Thymus (tissue), 14 donors: ENCODE measurements at places on chromosomes 1 and 21.

- DNase-seq, result no peak
Measured at GRCh38 chr1:9071554-9072235, 2.3 kb upstream of the SLC2A5 start.

- no peak for DNase-seq
Measured at GRCh38 chr1:12773438-12773837, at the start of gene PRAMEF12. PRAMEF12 (plus strand) TSS chr1:12773738; CDS start chr1:12774868, 1,130 bp downstream.

DNA sequence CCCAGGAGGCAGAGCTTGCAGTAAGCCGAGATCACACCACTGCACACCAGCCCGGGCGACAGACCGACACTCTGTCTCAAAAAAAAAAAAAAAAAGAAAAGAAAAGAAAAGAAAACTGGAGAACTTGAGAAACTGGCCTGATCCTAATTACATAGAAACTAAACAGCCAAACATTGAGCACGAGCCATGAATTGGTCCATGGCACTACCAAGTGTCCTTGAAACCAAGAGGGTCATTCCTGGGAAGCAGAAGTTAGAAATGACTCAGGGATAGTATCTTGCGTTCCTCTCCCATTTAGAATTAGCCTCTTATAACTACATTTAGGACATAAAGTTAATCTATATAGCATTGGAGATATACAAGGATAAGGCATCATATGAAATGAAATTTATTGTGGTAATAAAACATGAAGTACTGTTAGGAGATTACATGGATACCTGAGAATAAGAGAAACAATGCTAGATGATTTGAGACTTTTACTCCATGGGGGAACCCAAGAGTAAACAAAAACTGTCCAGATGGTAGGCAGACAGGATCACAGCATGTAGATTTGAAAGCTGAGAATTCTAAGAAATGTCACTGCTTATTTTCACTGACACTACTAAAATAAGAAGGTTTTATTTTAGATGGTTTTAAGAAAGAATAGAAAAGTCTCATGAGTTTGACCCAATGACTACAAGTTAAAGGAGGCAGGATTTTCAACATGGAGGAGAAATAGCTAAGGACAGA, 39.5 kb upstream of the CPLANE2 start:
- DNase-seq, result no peak

GRCh38 chr1:3785456-3786157, 10.7 kb downstream of the LRRC47 start:
- DNase-seq, result no peak

DNA sequence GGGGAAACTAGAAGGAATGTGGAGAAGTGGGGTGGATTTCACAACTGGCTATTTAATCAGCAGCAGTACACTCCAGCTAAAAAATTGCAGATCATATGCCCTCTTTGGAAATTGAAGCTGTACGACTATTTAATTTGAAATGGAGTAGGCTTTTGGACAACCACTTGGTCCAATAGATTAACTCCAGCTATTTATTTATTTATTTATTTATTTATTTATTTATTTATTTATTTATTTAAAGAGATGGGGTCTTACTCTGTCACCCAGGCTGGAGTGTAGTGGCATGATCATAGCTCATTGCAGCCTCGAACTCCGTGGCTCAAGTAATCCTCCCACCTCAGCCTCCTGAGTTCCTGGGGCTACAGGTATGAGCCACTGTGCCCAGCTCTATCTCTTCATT, 312.3 kb downstream of the KCNH1 start:
- DNase-seq, result no peak

DNA sequence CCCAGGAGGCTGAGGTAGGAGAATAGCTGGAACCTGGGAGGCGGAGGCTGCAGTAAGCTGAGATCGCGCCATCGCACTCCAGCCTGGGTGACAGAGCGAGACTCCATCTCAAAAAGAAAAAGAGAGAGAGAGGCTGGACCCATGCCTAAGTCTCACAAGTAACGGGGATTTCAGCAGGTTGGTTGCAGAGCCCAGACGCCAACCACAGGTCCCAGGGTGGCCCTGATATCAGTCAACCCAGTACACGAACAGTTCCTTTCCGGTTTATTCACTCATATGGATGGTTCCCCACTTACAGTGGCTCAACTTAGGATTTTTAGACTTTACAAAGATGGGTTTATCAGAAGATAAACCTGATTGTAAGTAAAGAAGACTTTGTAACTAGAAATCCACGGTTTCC, 40.9 kb downstream of the CLSTN1 start:
- no peak for DNase-seq

DNA sequence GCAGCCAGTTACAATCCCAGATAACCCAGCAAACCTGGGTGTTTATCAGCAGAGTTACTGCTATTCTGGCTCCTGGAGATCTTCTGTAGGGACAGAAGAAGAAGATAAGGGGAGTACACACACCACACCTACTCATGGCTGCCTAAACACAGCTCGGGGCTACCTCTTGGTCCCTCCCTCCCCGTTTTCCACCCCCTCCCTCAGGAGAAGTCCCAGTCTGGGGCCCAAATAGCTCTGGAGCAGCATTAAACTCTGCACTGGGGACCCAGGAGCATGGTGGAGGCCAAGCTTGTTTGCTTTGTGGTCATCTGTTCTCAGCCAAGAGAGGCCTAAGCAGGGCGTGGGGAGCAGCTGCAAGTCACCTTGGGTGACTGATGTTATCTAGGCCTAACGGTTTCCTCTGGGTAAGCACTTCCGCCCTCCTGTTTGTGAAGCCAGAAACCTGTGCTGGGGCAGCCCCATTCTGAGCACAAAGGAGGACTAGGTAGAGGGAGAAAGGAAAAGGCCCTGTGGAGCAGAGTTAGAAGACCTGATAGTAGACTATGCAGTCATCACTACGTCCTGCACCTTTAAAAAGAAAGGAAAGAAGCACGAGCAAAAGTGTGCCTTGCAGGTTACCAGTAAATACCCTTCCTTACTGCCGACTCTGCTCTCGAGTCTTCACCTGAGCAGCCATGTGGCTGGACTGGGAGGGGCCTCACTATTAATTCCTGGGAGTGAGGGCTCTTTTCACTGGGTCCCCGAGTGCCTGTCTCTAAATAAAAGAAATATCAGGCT, 2.0 kb upstream of the RCSD1 start:
- peak; percentile 88 for DNase-seq

- DNase-seq, result no peak
Measured at GRCh38 chr21:26095131-26095530, 75.4 kb downstream of the APP start.

- no peak for DNase-seq
Measured at GRCh38 chr1:151516031-151516511, 4.9 kb downstream of the CGN start.

GRCh38 chr21:34838956-34839820, 170.4 kb downstream of the CLIC6 start:
- DNase-seq, result no peak

- DNase-seq, result no peak
Measured at GRCh38 chr1:241776911-241777310, 71.1 kb upstream of the EXO1 start.

GRCh38 chr1:244239261-244239770, 188.2 kb downstream of the ZBTB18 start:
- peak; percentile 48 for DNase-seq
